ENCODE measurements at places on chromosomes 12 and 14.

DNA sequence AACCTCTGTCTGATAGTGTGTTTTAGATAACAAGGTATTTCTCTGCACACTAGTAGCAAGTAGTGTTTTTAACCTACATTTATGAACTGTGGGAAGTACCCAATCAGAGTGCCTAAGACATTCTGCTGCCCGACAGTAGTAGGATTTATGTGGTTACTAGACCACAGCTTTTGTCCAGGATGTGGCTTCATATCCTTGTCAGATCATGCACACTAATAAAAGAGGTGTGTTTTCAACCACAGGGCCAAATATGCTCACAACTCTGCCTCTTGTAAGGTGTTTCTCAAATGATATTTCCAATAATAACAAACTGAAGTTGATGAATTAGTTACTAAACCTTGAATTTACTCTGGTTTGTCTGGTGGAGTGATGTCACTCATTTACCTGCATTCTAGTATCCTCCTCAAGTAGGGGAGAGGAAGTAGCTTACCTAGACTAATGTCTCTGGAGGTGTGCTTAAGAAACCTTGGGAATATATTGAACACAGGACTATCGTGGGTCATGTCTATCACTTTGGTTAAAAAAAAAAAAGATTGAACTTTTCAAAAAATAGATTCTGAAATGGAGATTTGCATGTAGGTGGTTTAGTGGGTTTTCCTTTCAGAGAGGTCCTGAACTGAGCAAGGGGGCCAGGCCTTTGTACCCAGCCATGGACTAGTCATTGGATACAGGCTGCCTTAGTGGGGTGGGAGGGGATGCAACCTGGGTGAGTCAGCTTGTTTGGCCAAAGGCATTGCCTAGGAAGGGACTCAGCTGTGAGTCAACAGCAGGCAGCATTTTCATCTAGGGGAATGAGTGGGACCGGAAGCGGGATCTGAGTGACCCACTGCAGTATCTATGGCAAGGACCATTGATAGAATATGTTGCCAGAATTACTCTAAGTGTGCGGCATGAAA lies 14.1 kb downstream of the FBXW8 start:
- peak; percentile 17 for DNase-seq

- no peak for DNase-seq
Measured at GRCh38 chr14:94058674-94059138, 22.3 kb downstream of the DDX24 start.

GRCh38 chr12:124680863-124681778 lies 113.7 kb upstream of the NCOR2 start:
- no peak for DNase-seq

GRCh38 chr14:93643127-93643526 lies 145.2 kb downstream of the PRIMA1 start:
- no peak for DNase-seq

GRCh38 chr12:85782711-85783110 lies 53.5 kb downstream of the RASSF9 start:
- no peak for DNase-seq

DNA sequence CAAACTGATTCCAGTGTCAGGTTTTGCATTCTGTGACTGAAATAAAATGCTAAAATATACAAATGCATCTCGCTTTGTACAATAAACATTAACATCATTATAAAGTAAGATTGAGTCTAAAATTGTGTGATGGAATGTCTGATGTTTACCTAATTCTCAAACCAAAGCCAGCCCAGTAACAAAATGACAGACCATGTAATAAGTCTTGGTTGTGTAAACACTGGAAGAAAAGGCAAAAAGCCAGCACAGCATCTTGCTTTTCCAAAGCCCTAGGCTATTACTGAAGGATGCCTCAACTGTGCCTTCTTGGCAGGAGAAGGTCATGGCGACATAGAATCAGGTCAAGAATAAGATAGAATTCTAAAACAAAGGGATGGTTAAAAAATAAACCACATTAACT lies 169.6 kb downstream of the EGLN3 start:
- no peak for DNase-seq

- DNase-seq, result no peak
Measured at GRCh38 chr14:67623114-67623513, 3.4 kb downstream of the ARG2 start.

DNA sequence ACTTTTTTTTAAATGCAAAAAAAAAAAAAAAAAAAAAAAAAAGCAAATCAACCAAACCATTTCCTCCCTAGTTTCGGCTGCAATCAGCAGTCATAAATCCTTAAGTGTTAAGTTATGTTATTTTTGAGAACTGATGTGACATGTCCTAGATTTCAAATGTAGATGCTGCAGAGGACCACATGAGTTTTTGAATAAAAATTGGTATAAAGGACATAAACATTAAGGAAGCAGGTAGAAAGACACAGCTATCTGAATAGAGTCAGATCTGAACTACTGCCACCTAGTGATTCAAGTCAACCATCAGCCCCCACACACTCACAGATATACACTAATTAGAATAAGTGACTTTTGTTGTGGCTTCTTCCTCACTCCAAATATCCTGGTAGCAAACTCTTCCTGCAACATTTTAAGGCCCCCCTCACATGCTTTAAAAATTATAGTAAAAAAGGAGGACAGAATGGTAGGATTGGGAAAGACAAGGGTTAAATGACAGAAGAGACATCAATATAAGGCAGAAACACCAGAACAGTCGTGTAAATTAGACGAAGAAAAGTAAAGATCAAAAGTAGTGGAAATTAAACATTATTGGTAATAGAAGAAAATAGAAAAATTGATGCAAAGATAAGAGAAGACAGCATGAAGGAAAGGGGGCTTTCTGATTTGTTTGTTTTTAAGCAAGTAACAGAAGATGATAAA lies 394.5 kb upstream of the ATP2B1 start:
- DNase-seq, result no peak

GRCh38 chr14:27672047-27672446 lies 1074.2 kb upstream of the NOVA1 start:
- no peak for DNase-seq

DNA sequence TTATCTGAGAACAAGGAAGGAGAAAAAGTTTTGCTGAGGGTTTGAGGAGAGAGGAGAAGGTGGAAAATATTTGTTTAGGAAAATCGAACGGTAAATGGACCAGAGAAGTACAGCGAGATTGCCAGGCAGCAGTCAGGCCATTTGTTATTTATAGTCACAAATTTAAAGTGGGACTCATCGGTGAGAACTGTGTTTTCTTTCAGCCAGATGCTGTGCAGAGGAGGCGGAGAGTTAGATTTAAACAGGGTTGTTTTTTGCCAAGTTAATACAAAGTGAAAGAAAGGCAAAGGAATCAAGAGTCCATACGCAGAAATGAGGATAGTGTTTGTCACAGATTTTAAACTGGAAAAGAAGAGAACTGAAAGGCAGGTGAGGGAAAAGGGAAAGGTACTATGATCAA lies 200.6 kb upstream of the CNOT2 start:
- DNase-seq, result no peak

- no peak for DNase-seq
Measured at GRCh38 chr14:93759719-93760307, 28.5 kb downstream of the PRIMA1 start.

GRCh38 chr14:92458136-92459029 lies 55.2 kb upstream of the RIN3 start:
- no peak for DNase-seq

- DNase-seq, result no peak
Measured at GRCh38 chr12:109347589-109347988, at the start of gene MYO1H. TSS of gene MYO1H (plus strand) at chr12:109347900. CDS start at chr12:109347961, 61 bp downstream.

DNA sequence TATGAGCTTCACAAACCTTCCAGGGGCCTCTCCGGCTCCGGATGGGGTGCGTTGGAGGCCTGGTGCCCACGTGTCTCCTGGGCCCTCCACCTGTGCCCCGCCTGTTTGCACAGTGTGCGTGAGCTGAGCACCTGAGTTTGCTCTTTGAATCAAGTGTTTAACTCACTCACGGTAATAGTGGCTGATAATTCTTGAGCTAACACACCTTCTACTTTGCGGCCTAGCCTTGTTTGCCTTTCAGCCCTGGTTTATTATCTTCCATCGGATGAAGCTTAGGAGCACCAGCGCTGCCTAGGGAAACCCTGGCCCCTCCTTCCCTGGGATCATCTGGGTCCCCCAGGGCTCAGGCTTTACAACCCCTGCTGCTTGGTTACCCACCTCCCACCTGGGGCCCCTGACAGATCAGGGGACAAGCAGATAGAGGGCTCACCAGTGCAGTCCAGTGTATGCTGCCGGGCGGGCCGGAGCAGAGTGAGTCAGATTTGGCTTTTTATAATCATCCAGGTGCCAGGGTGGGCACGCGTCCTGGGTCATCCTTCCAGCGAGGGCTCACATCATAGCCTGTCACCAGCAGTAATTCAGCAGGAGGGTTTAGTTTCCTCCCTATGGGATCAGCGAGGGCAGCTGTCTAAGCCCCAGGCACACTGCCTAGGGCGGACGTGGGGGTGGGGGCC lies 62.8 kb upstream of the RFLNA start:
- no peak for DNase-seq

- peak; percentile 81 for DNase-seq
Measured at GRCh38 chr12:64450711-64451486, 1.0 kb upstream of the TBK1 start.

- DNase-seq, result no peak
Measured at GRCh38 chr14:89186856-89187376, 230.1 kb downstream of the FOXN3 start.

- DNase-seq, result peak; percentile 89
Measured at GRCh38 chr14:99872786-99873440, 79.7 kb downstream of the EML1 start.

DNA sequence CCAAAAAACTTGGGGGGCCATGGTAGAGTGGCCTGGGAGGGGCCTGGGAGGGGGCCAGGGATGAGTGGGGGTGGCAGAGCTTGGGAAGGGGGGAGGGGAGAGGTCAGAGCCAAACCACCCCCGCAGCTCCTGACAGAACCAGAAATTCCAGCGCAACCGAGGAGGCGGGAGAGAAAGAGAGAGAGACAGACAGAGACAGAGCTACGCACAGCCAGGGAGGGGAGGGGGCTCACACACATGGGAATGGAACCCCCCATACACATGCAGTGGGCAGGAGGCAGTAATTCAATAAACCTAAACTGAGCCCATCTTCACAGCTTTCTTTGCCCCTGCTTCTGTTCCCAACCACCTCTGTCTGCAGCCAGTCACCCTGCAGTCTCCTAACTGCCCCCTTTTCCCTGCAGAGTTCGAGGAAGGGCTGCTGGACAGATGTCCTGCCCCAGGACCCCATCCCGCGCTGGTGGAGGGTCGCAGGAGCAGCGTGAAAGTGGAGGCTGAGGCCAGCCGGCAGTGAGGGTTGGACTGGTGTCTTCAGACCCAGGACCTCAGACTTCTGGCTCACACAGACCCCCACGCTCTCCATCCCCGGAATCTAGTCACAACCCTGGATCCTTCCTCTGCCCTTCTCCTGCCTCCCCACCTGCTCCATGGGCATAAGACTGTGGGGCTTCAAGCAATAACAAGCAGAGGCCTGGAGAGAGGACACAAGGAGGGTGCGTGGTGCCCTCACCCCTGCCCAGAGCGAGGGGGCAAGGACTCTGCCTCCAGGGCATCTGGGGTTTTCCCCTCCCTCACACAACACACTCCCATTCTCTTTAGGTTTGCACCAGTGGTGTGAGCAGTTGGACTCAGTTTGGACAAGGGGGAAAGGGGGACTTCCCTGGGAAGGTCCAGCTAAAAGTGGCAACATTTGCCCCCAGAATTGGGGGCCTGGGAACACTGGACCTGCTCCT lies 5.6 kb downstream of the NAB2 start:
- no peak for DNase-seq

DNA sequence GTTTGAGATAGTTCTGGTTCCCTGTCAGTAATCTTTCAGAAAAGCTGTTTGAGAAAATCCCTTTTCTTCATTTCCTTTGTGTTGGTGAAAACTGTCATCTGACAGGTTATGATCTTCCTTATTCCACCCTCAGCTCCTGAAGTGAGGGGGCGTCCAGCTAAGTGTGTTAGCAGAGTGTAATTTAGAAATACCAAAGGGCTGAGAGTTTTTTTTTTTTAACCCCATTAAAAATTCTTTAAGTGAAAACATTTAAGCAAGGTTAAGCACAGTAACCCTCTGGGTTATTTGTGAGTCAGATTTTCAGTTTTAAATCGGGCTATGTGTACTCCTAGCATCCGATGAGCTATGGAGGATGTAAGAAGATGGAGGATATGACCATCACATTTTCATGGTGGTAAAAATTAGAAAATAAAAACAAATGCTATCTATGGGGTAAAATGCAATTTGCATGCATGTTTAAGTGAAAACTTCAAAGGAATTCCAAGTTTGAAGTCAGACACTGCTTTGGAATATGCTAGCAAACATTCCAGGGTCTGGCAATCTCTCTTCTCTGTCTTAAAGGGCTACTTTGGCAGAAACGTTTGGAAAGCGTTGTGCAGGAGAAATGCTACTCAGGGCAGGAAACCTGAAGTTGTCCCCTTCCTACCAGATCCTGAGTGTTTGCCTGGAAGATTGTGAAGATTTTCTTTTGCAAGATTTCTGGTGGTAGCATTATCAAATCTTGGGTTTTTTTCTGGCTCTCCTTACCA lies 197.0 kb upstream of the PRICKLE1 start:
- DNase-seq, result no peak

DNA sequence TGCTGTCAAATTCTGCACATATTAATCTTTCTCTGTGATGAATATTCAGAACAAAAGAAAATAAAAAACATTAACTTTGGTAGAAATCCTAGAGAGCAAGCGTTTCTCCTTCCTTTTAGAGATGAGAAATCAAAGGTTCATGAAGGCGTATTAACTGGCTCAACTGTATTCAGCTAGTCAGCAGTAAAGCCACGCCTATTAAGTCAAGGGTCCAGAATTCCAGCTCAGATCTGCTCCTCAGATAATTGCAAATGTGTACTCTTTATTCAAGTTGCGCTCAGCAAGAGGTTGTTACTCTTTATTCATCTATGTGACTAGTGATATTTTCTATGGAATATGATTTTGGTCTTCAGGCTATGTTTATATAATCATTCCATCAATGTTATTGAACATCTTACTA lies 13.1 kb upstream of the POC1B start:
- no peak for DNase-seq

GRCh38 chr12:12724421-12725085 lies 7.4 kb downstream of the CDKN1B start:
- no peak for DNase-seq

GRCh38 chr12:46895726-46896125 lies 69.9 kb upstream of the SLC38A4 start:
- DNase-seq, result no peak

DNA sequence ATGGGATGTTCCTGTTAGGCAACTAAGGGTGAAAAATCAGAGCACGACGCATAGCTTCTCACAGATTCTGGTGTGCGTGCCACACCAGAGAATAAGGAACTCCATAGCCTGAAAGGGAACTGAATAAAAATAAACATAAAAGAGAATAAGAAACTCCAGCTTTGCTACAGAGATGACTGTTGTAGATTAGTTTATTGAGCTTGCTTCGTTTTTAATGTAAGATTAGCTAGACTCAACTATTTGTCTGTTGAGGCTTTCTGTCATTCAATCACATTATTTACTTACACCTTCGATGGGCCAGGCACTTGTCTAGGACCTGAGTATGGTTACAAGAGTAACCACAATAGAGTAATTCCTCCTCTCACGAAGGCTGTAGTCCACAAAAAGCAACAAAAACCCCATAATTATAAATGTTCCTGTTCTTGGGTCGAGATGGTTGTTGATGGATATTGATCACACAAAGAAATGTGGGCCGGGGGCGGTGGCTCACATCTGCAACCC lies 807 bp upstream of the ZCCHC8 start:
- DNase-seq, result no peak

All from retinal pigment epithelial cell (primary cell).